Muscle of leg (tissue), 16 donors: ENCODE measurements at places on chromosomes 5 and 9. TPM values are rescaled to one million over a fixed set of nuclear protein-coding genes. Genes with fewer than 3 reads are reported as not detected.

- DNase-seq = no peak
Measured at GRCh38 chr5:2119573-2119972, 236.8 kb upstream of the IRX4 start.

DNA sequence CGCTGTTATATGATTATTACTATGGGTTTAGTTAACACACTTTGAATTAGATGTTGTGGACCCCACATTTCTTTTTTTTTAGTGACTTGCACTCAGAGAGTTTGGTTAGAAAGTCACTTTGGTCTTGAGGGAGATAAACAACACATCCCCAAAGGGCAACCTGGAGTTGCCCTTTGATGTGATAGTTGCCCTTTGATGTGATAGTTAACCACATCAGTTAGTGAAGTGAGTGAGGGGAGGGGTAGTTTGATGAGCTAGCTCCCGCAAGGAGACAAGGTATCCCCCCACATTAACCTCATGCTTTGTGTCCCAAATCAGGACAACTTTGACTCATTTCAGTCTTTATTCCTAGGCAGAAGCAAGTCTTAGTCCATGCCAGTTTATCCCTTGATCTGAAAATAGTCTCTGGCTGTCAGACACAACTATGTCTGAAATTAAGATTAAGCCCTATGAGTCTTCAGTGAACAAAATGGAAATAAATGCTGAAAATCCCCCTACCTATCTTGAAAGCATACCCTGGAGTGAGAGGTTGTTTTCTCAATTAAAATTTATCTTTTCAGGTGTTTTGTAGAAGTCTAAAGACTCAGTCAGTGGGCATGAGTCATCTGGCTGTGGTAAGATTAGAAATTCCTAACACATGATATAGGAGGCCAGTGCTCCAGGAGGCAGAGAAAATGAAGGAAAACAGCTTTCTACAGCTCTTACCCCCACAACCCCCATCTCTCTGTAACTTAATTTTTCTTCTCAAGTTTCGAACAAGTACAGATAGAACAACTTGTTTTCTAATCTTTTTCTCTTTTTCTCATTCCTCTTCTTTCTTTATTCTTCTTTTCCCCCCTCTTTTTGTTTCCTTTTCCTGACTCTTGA lies 208.9 kb upstream of the DMRTA1 start:
- no peak for DNase-seq

GRCh38 chr5:54876556-54876955 lies 108.8 kb downstream of the ESM1 start:
- DNase-seq = no peak

DNA sequence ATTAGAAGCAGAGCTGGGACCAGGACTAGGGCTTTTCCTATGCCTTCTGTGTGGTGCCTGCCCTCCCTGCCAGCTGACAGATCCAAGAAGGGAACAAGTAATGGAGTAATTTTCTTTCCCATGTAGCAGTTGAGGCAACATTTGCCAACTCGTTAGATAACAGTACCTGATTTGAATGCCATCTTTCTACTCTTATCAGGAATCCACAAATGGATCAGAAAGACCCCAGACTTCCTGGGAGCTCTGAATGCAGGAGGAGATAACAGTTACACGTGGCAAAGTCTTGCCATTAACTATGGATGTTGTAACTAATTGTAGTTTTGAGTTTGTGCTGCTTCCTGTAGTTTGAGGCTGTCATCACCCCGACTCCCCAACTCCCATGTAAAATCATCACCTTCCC lies 39.2 kb downstream of the RCL1 start:
- no peak for DNase-seq

The ZNF454 gene
- 2.5 TPM for polyA plus RNA-seq

The SIT1 gene
- 0.09 TPM for polyA plus RNA-seq

The PCDHGA9 gene
- polyA plus RNA-seq = 3.0 TPM

The NR5A1 gene
- polyA plus RNA-seq = not detected
